ENCODE measurements at places on chromosomes 7 and 10.

DNA sequence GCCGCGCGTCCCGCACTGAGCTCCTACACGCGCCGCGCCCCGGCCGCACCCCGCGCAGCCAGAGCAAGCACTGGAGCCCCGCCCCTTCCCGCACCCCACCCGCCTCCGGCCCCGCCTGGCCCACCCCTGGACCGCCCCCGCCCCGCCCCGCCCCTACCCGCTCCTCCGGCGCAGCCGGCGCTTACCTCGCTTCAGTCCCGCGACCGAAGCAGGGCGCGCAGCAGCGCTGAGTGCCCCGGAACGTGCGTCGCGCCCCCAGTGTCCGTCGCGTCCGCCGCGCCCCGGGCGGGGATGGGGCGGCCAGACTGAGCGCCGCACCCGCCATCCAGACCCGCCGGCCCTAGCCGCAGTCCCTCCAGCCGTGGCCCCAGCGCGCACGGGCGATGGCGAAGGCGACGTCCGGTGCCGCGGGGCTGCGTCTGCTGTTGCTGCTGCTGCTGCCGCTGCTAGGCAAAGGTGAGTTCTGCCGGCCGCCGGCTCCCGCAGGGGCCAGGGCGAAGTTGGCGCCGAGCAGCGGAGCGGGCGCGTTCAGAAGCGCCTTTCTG lies at the start of gene RET:
Gene RET (plus strand): TSS at position 194 of the 545 bp plus-strand sequence. CDS start 190 bp downstream, at position 384.
- no peak for DNase-seq

GRCh38 chr10:130425169-130425568 lies 289.0 kb downstream of the GLRX3 start:
- DNase-seq: no peak

DNA sequence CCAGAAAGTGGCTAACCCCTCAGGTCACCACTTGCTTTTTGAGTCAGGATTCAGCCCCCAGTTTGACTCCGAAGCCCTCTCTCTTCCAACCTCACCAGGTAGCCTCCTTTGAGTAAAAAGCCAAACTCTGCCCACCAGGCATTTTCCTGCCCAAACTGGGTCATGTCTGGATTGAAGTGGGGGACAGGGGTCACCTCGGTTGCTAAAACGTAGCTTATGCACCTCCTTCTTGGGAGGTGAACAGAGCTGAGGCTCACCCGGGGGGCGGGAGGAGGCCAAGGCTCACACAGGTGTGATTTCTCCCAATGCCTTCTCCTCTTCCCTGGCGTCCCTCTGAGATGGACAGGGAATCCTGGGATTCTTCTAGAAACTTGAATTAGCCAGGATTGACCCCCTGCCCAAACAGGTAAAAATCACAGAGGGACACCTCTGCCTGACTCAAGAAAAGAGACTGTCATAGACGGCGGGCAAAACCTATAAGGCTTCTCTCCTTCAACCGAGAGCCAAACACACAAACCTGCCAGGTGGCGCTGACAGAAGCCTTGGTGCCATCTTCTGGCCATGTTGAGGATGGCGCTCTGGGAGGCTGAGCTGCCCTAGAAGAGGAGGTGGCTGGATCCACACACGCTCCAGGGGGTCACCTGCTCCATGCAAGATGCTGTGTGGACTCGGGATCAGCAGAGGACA lies 51.6 kb downstream of the PRLHR start:
- DNase-seq: no peak

GRCh38 chr10:88379575-88379974 lies 203.5 kb downstream of the RNLS start:
- no peak for DNase-seq

- DNase-seq: no peak
These were observed 136.6 kb downstream of the REEP3 start for GRCh38 chr10:63657761-63658160.

DNA sequence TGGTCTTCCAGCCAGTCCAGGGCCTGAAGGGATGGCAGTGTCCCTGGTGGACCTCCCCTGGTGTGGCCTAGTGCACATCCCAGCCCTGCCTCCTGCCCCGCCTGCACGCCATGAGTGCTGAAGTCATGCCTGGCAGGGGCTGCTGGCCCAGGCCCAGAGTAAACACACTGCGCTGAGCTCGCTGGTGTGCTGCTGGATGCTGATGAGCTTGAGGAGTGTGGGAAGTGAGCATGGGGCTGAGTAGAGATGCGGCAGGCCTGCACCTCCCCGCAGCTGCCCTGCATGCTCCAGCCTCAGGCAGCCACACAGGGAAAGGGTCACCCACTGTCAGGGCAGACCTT lies 43.2 kb downstream of the HTRA1 start:
- no peak for DNase-seq

DNA sequence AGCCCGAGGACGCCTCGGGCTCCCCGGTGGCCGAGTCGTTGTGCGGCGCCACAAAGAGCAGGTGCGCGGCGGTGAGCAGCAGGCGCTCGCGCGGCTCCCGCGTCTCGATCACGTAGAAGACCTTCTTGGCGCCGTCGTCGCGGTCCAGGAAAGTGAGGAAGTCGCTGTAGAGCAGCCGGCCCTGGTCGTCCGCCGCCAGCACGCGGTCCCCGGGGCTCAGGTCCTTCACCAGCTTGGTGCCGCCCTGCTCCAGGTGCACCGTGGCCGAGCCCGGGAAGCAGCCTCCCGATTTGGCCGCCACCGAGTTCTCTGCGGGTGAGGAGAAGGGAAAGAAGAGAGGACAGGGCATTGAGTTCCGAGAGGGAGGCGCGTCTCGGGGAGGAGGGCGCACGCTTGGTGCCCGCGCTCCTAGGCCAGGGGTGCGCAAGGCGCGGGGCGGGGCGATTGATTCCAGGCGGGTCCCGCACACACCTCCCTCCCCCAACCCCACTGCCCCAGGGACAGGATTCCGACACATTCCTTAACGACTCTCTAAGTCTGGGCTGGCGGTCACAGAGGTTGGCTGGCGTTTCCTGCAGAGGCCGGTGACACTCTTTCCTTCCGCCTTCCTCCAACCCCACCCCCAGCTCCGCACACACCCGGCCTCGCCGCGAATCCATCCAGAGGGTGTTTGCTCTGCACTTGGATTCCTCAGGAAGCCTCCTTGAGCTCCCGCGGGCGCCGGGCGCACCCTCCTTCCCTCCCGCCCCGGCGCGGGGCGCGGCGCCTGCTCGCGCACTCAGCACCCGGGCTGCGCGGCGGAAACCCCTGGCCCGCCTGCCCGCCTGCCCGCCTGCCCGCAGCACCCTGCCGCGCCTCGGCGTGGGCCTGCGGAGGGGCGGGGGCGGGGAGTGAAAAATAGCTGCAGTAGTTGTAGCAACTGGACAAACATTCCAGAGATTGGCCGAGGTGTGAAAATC lies 8.6 kb downstream of the SHH start:
- no peak for DNase-seq

GRCh38 chr10:114729103-114729659 lies 71.1 kb upstream of the ABLIM1 start:
- DNase-seq: no peak
